ENCODE measurements at places on chromosomes 4 and X.

- no peak for DNase-seq
Observed at GRCh38 chr4:5009796-5010195, 9.5 kb downstream of the CYTL1 start.

- DNase-seq: peak; percentile 83
Observed at GRCh38 chrX:71098302-71098701, 2.7 kb downstream of the FOXO4 start.

DNA sequence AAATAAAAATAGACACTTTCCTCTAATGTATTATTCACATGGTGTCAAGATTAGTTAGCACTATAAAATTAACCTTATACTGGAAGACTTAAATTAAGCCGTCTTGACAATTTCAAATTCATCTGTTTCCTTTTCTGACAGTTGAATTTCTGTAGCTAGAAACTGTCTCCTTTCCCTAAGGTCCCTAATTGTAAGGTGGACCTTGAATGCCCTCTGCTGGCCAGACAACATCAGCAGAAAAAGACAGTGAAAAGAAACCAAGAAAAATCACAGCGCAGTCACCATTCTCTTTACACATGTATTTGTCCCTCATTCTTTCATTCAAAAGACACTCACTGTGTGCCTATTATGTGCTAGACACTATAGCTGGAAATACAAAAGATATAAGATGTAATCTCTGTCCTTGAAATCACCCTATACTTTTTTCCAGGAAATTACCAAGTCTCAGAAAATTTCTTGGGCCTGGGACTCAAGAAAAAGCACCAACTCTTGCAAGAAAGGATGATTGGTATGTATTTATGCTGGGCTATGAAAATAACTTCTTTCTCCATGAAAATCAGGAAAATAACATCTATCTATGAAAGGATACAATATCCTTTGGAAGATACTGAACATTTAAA is 32.7 kb upstream of the AMBN start:
- DNase-seq: peak; percentile 64

- no peak for DNase-seq
Observed at GRCh38 chr4:185033950-185034349, 15.7 kb downstream of the HELT start.

- DNase-seq: no peak
Observed at GRCh38 chrX:118901991-118902390, 72.4 kb upstream of the LONRF3 start.

DNA sequence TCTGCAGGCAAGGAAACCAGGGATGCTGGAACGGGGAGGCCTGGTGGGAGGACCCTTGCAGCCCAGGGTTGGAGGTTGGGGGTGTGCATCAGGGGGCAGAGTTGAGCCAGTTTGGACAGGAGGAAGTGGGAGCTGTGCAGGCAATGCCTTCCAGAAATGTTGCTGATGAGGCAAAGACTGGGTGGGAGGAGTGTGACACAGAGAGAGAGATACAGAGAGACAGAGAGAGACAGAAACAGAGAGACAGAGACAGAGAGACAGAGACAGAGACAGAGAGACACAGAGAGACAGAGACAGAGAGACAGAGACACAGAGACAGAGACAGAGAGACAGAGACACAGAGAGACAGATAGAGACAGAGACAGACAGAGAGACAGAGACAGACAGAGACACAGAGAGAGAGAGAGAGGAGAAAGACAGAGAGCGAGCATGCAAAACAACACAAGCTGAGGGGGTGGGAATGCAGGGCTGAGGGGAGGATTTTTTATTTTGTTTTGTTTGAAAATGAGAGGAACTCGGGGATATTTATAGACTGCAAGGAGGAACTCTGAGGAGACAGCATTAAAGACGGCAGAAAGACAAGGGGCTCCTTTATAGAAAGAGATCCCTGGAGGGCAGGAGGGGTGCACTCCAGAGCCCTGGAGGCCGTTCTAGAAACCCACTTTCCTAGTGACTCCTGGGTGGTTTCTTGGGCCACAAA is 1.9 kb upstream of the HAUS3 start:
- DNase-seq: peak; percentile 43

- no peak for DNase-seq
Observed at GRCh38 chr4:68617003-68617698, 41.0 kb upstream of the UGT2B17 start.

GRCh38 chr4:17567271-17567670 is 9.7 kb upstream of the LAP3 start:
- no peak for DNase-seq

DNA sequence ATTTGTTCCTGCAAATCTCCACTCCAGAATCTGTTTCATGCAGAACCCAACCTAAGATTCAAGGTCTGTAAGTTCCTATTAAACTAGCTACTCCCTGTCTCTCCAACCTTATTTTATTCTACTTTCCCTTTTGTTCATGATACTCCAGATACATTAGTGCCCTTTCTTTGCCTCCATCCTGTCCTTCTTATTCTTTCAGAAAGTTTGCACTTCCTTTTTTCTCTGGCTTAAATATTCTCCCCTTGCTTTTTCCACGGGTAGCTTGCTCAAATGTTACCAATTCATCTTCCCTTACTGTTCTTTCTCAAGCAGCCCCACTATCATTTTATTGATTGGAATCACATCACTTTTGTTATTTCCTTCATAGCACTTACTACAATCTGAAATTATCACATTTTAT is 72.1 kb downstream of the CAMK2D start:
- no peak for DNase-seq

DNA sequence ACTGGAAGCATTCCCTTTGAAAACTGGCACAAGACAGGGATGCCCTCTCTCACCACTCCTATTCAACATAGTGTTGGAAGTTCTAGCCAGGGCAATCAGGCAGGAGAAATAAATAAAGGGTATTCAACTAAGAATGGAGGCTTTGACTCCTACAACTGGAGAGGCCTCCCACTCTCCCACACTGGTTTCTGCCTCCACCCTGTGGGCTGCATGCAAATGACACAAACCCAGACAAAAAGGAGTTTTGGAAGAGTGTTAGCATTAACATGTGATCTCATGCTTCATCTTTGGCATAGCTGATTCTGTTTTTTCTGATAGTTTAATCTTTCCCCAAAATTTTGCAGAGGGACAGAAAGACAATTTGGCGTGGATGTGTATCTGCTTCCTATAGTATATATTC is 80.8 kb upstream of the IQCM start:
- DNase-seq: peak; percentile 8

GRCh38 chr4:59063015-59063720 is 1953.0 kb upstream of the IGFBP7 start:
- DNase-seq: no peak

GRCh38 chrX:129637217-129638109 is 17.3 kb downstream of the APLN start:
- peak; percentile 85 for DNase-seq

DNA sequence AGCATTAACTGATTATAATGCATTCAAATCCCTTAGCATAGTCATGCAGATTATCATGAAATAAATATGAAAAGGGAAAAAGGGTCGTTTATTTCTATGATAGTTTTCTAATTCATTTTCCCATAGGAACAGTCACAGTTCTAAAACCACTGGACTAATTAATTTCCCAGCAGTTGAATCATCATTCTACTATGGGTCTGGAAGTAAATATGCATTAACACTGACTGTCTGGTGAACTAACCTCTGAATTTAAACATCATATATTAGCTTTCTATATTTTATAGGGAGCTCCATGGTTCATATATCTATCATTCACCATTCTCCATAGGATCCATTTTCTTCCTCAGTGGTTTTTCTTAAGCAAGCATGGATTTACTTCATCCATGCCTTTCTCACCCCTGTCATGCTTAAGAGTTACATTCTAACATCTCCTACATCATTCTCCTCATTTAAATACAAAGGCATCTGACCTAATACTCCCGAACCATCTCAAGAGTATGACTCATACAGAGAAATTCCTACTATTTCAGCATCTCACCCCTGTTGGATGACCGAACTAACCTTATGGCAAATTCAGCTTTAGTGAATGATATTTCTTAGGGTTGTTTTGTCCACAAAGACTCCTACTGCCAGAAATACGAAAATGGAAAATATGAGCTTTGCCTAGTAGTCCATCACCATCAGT is 198.7 kb upstream of the ADAMTS3 start:
- no peak for DNase-seq

DNA sequence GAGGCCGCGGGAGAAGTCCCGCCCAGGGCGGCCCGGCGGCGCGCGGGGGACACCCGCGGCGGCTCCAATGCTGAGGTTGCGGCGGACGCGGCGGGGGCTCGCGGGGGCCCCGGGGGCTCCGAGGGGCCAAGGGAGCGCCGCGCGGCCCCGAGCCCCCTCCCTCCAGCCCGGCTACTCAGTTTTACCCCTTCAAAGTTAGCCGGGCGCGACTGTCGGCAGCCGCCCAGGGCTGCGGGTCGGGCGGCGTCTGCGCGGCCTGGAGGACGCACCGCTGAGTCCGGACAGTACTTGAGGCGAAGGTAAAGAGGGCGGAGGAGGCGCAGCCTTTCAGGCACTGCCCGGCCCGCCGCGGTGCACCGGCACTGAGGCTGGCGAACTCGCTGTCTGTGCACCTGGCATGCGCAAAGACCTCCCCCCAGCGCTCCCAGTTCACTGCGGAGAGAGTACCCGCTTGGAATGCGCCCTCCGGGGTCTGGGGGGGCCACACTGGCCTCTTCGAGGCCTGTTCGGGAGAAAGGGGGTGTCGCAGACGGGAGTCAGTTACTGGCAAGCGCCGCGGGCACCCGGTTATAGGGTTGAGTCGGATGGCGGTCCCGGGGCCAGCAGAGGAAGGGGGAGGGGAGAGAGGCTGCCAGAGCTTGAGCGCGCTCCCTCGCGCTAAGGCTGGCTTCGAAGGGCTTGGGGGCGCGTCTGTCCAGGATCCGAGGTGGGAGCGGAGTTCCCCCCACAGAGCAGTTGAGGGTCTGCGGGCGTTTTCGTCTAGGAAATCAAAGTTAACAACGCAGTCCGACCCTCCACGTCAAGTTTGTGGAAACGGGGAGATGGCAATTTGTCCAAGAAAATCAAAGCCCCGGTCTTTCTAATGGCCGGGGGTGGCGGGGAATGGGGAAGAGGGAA is 1.1 kb downstream of the PCDH19 start:
- no peak for DNase-seq

GRCh38 chr4:134531013-134531412 is 329.4 kb upstream of the PABPC4L start:
- no peak for DNase-seq

GRCh38 chr4:3481113-3481531 is 18.0 kb downstream of the DOK7 start:
- DNase-seq: no peak

- peak; percentile 4 for DNase-seq
Observed at GRCh38 chr4:72473434-72473900, 95.6 kb downstream of the ADAMTS3 start.

- no peak for DNase-seq
Observed at GRCh38 chr4:8092282-8092681, 66.3 kb downstream of the ABLIM2 start.

- no peak for DNase-seq
Observed at GRCh38 chrX:134513091-134513490, 53.1 kb downstream of the HPRT1 start.

DNA sequence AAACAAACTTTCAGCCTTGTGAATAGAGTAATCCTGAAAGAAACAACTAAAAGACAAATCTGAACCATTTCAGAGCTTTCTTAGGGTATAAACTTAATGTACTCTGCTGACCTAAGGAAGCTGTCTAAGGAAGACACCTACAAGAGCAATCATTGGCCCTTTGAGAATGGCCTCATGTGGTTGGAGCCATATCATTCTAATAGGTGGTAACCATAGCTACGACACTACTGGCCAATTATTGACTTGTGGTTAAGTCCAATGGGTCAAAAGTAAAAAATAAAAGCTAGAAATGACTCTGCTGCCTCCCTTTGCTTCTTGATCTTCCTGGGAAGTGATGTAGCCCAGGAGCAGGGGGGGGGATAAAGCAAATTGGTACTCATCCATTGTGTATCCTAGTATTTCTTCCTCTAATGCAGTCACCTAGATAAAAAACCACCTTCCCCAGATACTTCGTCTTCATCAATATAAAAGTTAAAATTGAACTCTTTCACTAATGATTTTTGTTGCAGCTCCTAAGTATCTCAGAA is 547.0 kb downstream of the ARAP2 start:
- DNase-seq: no peak

DNA sequence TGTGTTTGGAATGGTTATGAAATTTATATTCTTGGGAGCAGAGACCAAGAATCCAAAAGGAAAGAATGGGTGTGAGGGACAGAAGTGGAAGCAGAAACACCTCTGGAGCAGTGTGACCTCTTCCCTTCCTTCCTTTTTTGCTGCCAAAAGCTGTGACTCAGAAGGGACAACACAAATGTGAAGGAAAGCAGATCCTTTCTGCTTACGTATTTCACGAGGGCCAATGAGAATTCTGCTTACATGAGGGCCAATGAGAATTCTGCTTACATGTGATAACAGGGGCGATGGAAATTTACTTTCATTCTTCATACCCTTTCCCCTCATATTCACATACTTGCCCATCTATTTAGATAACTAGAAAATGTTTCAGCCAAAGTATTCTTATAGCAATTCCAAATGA is 404.6 kb downstream of the PRDM5 start:
- no peak for DNase-seq

DNA sequence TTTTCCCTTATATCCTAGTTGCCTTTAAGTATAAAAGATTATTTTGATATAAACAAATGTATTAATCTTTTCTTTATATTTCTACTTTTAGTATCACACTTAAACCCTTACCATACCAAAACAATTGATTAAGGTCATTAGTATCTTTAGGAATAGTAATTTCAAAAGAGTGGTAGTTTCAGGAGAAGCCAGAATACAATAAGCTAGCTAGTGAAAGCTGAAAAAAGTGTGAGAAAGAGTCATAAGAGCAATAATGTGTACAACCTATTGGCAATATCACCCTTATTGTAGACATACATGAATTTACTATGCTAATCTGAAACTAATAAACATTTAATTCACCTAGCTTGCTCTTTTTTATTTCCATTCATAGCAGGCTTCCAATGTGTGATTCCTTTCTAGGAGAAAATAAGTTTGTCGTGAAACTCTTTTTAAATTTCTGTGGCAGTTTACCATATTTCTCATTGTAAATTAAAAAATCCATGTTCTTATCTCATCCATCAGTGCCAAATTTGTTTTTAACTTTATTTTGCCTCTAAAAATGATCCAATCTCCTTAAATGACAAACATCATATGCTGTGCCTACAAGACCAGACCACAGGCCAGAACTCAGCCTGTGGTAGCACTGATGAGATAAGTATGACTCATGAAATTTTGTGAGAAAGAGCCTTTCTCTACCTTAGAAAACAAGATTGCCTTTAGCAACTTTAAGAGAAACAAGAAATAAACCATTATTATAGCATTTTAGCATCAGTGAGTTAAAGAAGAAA is 8.1 kb downstream of the NEK1 start:
- peak; percentile 35 for DNase-seq

- no peak for DNase-seq
Observed at GRCh38 chrX:153520287-153520917, 3.0 kb downstream of the ATP2B3 start.

- peak; percentile 65 for DNase-seq
Observed at GRCh38 chr4:158769175-158769921, 522 bp downstream of the FNIP2 start.

- no peak for DNase-seq
Observed at GRCh38 chrX:155864655-155865054, 16.5 kb upstream of the VAMP7 start.

- DNase-seq: no peak
Observed at GRCh38 chr4:113732967-113733527, 28.5 kb downstream of the CAMK2D start.

- no peak for DNase-seq
Observed at GRCh38 chr4:66741081-66741480, 804.2 kb downstream of the CENPC start.
